ENCODE measurements at places on chromosomes 2 and 18.

DNA sequence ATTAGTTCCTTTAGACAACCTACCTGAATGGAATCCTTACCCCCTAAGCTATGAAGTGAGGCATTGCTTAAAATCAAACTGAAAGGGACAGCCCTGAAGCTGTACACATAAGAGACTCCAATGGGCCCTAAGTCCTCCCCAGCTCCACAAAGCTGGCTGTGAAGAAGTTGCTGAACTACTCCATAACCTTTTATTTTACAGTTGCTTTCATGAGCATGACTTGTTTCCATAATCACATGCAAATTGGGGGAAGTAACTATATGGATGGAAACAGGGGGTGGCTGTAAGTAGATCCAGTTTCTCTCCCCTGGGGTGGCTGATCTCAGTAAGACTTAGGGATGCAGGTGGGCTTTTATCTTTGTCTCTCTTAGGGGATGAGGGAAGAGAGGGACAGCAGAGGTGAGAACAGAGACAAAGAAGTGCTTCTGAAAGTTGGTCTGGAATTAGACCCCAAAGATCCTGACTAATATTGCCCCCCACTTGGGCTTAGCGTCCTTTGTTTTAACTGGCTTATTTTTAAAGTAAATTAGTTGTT, 5.5 kb downstream of the FZD5 start:
- DNase-seq = no peak

DNA sequence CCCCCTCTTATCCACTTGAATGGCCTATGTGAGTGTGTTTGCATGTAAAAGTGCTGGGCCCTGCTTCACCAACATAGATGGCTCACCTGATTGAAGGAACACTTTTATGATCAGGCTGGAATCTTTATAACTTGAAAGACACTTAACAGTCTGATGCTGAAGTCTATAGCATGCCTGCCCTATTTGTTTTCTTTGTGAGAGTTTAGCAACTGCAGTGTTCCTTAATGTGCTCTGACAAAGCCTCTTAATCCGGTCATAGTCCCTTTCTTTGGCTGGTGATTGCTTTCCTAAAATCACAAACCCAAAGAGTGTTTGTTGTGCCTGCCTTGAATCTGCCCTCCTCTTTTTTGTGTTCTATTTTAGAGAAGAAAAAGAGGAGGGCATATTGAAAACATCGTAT, 1382.8 kb upstream of the CELF4 start:
- no peak for DNase-seq

DNA sequence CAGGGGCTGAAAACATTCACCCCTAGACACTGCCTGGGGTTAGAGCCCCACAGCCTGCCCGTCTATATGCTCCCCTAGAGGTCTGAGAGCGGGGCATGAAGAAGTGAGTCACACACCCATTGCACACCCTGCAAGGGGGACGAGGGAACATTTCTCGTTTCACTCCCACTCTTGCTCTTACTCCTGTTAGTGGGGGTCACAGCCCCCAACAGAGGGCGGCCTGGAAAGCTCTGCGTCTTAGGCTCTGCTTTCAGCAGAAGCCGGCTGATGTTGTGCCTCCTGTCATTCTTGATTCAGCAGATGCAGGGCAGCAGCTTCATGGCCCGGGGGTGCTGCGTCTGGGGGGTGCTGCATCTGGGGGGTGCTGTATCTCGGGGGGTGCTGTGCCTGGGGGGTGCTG, 141.3 kb downstream of the ASB1 start:
- no peak for DNase-seq

DNA sequence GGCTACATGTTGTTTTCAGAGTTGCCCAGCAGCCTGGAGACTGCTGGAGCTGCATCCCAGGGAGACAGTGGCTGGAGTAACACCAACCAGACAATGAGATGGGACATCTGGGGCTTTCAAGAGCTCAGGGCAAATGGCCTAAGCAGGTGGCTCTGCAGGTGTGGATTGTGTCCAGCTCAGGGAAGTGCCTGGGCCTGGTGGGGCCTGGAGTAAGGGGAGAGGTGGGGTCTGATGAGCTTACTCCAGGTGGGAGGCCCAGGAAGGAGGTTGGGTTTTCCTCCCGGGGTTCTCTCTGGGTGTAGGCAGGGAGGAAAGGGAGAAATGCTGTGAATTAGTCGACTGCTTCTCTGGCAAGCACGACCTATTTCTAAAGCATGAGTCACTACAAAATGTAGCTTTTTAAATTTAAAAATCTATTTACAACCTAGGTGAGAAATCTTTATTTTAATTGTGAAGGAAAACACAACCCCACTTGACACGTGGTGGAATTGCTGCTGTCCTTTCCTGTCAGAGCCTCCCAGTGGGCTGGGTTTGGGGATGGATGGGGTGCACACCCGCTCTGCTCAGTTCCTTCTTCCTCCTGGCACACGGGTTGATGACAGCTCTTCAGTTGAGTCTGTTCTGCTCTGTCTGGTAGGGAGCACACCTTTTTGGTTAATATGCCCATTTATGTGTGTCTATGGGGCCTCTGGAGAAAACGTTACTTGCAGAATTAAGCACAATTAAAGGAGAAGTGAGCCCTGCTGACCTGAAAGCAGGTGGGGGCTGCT, 81.6 kb downstream of the SH3RF3 start:
- no peak for DNase-seq

DNA sequence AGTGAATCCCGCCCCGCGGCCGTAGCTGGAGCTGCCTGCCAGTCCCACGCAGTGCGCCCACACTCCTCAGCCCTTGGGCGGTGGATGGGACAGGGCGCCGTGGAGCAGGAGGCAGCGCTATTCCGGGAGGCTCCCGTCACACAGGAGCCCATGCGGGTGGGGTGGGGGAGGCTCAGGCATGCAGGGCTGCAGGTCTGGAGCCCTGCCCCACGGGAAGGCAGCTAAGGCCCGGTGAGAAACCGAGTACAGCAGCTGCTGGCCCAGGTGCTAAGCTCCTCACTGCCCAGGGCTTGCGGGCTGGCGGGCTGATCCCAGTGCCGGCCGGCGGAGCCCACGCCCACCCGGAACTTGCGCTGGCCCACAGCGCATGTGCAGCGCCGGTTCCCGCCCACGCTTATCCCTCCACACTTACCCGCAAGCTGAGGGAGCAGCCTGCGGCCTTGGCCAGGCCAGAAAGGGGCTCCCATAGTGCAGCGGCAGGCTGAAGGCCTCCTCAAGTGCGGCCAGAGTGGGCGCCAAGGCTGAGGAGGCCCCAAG, 1152.8 kb upstream of the CELF4 start:
- DNase-seq = no peak

DNA sequence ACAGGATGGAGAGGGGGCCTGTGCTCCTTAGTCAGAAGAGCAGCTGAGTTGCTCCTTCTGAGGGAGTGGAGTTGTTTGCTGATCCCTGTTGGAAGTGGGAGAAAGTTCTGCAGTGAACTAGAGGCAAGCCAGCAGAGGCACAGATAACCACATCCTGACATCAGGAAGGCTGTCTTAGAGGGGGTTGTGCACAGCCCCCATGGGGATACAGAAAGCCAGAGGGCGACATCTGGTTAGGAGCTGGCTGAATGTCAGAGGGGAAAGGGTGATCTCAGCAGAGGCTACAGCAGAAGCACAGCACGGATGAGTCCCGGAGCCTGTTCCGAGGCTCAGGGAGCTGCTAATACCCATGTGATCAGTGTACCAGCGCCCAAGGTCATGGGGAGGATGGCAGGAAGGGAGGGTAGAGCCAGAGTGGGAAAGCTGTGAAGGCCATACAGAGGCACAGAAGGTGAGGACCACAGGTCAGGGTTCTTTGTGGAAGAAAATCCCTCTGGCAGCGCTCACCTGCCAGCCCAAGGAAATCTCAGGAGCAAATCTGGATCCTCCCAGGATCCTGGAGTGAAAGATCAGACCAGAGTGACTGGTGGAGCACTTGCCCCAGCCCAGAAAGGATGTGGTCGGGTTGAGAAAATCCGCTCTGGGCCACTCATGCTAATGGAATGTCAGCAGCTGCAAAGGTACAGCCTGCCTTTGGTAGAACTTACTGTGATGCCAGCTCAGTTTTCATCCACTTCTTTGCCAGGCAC, 111.8 kb downstream of the STPG4 start:
- DNase-seq = peak; percentile 97

GRCh38 chr2:168699844-168700417, 102.5 kb upstream of the NOSTRIN start:
- peak; percentile 17 for DNase-seq

- no peak for DNase-seq
Observed at GRCh38 chr18:12287131-12287681, 20.8 kb upstream of the TUBB6 start.

DNA sequence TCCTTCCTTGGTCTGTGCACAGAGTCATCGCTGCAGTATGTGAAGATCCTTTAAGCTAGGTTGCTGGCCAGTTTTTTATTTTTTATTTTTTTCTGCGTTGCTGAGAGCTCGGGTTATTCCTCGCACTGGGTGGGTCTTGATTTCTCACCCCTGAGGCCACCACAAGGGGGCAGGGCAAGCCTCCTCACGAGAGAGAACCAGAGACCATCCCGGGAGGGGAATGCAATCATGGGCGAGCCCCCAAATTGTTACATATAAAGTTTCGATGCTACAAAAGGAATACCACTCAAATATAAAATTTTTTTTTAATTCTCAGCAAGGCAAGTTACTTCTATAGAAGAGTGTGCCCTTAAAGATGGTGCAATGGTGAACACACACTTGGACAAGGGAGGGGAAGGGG, 24.9 kb downstream of the HTR2B start:
- no peak for DNase-seq

DNA sequence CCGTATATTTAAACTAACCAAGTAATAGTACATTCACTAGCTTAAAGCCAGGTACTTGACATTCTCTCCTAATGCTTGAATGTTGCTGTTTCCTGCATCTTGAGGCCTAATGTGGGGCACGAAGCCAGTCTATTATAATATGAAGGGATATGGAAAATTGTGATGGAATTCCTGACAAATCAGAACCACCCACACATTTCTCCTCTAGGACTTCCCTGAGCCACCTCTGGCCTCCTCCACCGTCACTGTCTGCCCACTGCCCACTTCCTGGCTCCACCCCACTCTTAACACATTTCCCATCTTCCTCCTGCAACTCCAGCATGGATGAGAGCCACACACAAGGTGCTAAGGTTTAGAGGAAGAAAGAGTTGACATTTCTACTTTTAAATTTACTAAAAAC, 19.0 kb upstream of the INO80C start:
- DNase-seq = no peak

- no peak for DNase-seq
Observed at GRCh38 chr2:75569546-75569945, 8.8 kb upstream of the EVA1A start.

DNA sequence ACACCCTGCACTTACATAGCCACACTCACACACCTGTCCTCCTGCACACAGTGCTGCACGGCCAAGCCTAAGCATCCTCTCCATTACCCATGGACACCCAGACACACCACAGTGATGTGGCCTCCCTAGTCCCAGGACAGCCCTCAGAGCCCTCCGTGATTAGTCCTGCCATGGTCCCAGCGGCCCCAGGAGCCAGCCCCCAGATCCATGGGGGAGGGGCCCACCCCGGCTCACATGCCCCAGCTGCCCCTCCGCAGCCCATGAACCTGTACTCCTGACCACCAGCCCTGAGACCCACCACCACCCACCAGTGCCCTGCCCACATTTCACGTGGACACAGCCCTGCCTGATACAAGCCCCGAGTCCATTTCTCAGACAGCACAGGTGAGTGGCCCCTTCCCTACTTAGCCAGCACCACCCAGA, 8.1 kb upstream of the DUSP2 start:
- DNase-seq = no peak

- DNase-seq = no peak
Observed at GRCh38 chr2:198144660-198145059, 340.3 kb downstream of the PLCL1 start.

- DNase-seq = no peak
Observed at GRCh38 chr18:78783564-78783960, 196.1 kb upstream of the SALL3 start.

- no peak for DNase-seq
Observed at GRCh38 chr18:59372975-59373374, 13.9 kb upstream of the LMAN1 start.

GRCh38 chr18:63405986-63406385, 16.3 kb downstream of the VPS4B start:
- DNase-seq = no peak

DNA sequence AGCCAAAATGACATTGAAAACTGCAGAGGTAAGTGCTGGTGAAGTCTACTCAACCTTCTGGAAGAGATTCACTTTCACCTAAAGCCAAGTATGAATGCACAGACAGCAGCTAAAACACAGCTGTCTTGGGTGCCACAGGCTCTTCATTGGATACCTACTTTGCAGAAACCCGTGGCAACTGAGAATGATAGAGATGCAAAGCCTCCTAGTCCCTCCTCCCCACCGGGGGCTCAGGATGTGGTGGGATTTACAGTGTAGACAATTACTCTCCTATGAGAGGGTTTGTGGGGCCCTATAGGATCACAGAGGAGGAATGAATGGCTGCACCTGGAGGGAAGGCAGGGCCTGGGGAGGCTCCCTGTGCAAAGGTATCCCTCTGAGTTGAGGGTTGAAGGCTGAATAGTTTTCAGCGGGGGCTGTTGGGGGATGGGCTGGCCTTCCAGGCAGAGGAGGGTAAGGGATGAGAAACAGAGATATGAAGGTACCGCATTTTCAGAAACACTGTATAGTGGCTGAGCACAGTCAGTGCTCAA, 131.6 kb downstream of the RNF144A start:
- no peak for DNase-seq

DNA sequence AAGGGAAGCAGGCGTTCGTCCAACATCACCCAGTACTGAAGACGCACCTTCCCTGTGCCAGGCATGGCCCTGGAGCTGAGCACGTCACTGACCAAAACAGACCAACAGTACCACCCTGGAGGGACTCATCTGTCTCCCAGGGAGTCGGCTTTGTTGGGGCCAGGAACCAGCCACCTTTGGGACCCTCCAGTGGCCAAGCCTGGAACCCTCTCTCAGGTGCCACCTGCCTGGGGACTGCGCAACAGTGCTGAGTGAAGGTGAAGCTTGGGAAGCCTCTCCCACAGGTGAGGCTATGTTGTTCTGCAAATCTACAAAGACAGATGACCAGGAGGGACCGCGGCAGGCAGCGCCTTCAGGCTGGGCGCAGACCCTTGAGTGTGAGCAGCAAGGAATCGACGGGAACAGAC, 91.4 kb upstream of the OTOS start:
- no peak for DNase-seq

DNA sequence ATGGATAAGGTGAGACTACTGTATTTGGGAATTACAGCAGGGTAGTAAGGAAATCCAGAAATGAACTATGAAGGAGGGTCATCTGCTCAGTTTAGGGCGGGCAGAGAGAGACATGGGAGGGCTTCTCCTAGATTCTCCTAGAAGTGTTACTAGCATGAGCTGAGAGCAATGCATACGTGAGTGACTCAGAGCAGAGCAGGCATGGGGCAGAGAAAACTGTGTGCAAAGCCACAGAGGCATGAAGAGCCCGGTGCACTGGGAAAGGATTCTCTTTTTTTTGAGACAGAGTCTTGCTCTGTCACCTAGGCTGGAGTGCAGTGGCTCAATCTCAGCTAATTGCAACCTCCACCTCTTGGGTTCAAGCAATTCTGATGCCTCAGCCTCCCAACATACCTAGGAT, 116.2 kb downstream of the SOCS6 start:
- DNase-seq = peak; percentile 20

GRCh38 chr2:86499326-86499725, 58.2 kb downstream of the KDM3A start:
- DNase-seq = no peak

- DNase-seq = no peak
Observed at GRCh38 chr2:26901326-26902183, 53.6 kb downstream of the DPYSL5 start.

Data from fibroblast of skin of back (primary cell).